ENCODE measurements at places on chromosomes 2 and 18.

- no peak for DNase-seq
These were observed 132.1 kb upstream of the ARL4C start for GRCh38 chr2:234628953-234629352.

GRCh38 chr18:79948719-79949411 lies 2.6 kb downstream of the SLC66A2 start:
- no peak for DNase-seq

GRCh38 chr2:191218292-191218898 lies 26.8 kb upstream of the MYO1B start:
- peak; percentile 26 for DNase-seq

DNA sequence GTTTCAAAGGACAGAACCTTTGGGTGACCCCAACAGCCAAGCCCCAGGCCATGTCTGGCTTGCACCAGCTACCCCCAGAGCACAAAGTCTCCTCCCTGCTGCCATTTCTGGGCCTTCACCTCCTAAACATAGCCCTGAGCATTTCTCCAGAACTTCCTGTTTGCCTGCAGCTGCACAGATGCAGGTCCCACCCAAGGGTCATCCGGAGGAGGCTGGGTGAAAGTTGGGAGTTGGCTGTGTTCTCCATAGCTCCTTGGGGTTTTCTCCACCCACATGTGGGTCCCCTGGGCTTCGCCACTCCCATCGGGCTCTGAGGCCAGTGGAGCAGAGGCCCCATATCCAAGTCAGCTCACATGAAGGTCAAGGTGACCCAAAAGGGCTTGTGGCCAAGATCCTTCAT lies 4.3 kb downstream of the TNP1 start:
- DNase-seq, result no peak

DNA sequence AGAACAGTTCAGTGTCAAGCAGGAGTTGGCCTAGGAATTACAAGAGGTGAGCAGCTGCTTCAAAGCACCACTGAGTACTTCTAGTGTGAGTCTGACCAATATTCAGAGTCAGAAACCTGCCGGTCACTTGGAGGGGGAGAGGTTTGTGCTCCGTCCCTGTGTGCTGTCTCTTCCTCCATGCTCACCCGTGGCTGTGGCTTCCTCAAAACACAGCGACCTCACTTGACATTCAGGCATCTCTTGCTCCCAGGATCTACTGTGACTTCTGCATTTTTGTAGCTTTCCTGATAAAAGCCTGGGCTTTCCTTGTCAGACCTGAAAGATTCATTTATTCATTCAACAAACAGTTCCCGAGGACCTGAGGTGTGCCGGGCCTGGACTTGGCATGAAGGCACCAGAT lies 32.9 kb downstream of the TPRKB start:
- DNase-seq, result no peak

DNA sequence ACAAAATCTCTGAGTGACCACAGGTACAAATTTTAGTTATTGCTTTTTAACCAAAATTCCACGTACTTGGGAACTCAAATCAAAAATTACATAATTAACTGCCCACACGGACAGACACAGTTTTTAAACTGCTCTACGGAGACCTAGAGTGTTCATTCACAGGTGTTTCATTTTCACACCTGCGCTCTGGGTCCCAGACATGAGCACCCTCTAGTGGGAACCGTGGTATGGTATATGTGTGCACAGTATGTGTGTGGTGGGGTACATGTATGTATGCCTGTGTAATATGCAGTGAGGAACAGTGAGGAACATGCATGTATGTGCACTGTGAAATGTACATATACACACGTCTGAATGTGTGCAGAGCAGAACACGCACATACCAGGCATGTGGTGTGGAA lies 65.0 kb downstream of the PPP4R1 start:
- DNase-seq, result peak; percentile 9

DNA sequence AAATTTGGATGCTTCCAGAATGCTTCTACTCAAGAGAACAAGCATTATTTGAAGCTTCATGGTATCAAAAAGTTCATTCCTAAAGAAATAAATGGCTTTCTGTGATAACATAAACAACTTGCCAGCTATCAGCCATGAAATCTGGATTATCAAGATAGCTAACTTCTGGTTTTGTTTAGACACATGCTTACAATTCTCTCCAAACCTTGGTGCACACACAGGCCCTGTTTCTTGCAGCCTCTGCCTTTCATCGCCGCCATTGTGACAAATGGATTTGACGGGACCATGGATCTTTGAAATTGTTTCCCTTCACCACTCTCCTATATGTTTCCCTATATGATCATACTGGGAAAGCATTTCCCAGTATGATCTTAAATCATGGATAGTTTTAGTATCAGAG lies 47.9 kb upstream of the CABLES1 start:
- no peak for DNase-seq

DNA sequence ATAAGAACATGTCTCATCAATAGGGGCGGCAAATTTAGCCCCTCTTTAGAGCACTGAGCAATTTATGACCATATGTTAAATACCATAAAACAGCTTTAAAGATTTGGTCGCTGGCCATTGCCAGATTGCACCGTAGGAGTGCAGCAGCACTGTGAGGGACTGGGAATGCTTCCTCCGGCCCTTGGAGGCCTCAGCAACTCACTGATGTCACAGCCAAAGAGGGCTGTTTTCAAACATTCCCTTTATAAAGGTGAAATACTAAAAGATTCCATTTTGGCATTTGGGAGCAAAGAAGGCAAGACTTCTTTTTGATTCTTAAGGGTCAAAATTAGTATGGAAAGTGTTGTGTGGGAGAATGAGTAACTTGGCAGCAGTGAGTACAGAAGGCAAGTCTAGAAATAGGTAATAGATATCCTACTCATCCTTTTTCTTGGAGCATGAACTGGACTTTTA lies 63.7 kb downstream of the BABAM2 start:
- DNase-seq, result peak; percentile 61

GRCh38 chr18:37218022-37218590 lies 347.5 kb downstream of the CELF4 start:
- no peak for DNase-seq

- no peak for DNase-seq
These were observed 27.4 kb downstream of the MPPE1 start for GRCh38 chr18:11880586-11881304.

DNA sequence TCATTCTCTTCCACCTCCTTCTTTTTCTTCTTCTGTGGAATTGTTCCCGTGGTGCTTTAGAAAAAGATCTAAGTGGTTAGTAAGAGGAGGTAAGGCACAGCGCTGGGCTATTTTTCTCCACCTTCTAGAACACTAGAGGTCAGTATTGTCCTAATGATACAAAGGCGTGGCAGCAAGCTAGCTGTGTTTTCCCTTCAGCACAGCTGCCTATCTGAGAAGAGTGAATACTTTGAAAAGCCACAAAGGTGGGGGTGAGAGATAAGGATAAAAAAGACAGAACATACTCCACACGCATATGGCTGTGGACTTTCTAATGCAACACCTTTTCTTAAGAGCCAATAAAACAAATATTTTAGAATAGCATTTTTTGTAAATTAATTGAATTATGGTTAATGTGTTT lies 2.1 kb downstream of the CNTNAP5 start:
- DNase-seq, result peak; percentile 50

DNA sequence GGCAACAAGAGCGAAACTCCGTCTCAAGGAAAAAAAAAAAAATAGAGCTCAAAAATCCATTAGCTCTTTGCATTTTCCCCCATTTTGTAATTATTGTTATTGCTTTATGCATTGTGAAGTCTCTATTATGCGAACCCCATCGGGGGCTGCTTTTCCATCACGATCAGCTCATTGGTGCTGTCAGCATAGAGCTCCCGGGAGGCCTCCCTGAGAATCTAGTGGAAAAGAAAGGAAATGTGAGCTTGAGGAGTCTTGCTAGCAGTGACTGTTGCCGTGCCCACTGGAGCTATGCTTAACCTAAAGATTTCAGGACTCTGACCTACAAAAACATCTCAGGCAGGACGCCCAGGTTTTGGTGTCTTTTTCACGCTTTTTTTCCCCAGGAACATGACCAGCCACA lies 102.6 kb upstream of the NDUFV2 start:
- DNase-seq, result no peak

DNA sequence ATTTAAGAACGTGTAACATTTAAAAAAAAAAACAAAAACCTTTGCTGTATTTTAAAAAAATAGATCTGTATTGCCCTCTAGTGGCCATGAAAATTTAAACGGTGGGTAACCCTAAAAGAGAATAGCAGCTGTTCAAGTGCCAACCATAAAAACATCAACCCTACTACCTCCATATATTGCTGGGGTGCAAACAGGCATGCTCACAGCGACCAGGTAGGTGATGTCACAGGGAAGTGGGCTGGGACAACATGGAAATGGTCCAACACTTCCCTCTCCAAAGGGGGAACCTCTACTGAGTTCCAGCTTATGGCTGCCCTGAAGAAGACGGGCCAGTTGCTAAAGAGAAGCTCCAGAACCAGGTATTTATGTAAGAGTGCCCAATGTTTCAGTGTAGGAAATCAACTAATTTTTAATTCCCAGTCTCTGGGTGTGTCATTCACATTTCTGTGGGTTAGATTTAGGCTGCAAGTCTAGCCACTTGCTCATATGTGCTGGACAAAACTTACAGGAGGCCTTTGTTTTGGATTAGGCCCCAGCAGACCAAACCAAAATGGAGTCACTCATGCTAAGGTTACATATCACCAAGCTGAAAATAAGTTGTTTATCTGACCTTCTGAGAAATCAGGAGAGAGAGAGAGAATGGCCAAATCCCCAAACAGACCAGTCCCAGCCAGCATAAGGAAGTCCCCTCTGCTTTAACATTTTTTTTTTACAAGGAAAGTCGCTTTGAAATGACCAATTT lies 54.5 kb downstream of the SKA1 start:
- DNase-seq, result peak; percentile 25

DNA sequence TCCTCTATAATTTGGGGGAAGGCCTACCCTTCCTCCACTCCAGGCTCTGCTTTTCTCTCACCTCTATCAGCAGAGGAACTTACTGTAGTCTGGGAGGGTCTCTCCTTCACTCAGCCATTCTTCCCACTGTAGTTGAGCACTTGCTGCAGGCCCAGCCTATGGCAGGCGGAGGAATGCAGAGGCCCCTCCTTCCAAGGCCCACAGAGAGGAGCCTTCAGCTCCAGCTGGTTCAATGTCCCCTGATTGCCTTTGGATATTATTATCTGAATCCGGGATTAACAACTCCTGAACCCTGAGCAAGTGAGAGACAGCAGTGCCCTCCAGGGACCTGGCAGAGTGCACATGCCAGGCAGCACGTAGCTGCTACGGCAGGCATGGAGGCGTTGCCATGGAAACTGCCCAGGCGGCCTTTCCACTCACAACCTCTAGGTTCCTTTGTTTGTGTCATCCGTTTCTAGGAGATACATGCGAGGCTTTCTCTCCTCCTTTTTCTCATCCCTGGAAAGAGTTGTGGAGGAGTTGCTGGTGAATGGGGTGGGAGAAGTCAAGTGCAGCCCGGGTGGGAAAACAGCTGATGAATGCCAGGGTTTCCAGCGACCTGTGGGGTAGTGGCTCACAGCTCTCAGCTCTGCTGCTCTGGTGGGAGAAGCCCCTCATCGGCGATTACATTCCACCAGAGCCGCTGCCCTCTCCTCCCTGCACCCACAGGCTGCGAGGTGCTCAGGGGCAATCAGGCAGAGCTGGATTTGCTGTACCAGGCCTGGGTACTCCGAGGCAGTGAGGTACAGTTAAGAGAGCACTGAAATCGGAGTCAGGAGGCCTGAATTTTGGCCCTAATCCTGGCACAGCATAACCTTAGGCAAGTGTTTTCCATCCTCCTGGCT lies 55.3 kb upstream of the HK2 start:
- DNase-seq, result no peak

DNA sequence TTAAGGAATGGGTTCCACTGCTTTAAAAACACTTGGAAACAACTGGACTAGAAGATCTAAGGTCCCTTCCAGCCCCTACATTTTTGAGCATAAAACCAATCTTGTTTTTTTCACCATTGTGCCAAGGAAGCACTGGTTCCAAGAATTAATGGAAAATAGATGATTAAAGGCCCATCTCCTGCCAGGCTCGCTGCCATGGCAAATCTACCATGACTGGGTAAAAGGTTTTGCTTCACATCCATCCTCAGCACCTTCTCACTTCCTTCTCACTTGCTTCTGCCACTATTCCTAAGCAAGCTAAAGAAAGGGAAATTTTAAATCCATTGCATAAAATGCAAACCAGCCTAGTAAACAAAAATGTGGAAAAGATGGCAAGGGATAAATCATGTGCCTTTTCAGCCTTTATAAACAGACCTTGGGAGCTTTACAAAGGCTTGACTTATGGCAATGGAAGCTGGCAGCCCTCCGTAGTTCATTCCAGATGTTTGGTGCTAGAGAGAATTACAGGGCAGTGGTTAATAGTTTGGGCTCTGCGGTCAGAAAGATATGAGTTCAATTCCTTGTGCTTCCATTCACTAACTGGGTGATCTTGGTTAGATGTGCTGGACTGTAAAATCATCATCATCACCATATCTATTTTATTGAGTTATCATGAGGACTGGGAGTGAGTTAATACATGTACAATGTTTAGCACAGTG lies 27.0 kb upstream of the ST3GAL5 start:
- DNase-seq, result no peak

DNA sequence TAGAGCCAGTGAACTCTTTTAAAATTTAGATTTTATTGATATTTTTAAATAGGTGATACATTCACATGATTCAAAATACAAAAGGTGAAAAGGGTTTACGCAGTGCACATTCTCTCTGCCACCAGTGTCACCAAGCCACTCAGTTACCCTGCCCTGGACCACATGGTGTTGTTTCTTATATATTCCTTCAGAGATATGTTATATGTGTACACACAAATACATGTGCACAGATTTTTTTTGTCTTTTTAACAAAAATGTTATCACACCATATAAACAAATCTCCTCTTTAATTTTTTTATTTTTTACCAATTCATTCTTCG lies 26.2 kb downstream of the SERPINB4 start:
- no peak for DNase-seq

Measured in cerebellar cortex (tissue), 1 donor.